ENCODE measurements at places on chromosomes 3 and 15. TPM values are rescaled to one million over a fixed set of nuclear protein-coding genes. Genes with fewer than 3 reads are reported as not detected.

GOLGA8T gene
- not detected for total RNA-seq

GP5 gene
- total RNA-seq = 0.03 TPM

LRRC15 gene
- not detected for total RNA-seq

CILP gene
- 0.22 TPM for total RNA-seq

MELTF gene
- 4.2 TPM for total RNA-seq

DNA sequence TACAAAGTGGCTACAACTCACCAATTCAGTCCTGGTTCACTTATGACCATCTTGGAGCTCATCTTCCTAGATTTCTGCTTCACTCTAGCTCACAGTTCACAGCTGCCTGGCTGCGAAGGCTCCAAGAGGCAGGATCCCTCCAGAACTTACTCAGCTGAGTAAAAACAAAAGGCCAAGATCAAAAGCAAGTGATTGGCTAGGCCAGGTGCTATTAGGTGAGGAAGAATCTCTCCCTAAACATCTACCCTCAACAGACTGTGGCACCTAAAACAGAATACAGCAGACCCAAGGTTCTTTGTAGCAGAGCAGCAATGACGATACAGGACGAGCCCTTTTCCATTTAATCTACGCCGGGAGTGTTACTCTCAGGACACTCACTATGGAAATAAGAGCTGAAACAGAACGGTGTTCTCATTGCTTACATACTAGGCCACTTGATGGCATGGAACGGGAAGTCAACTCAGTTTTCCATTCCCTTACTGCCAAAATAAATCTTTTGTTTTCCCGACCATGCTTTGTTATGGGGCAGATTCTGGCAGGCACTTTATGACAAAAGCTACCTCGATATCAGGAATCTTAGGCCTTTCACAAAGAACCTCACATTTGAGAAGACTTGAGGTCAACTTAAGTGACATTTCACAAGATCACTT lies 901 bp downstream of the ICE2 start:
- peaks cover 11% of the 10 kb centered on the region for H3K36me3 ChIP-seq
- DNase-seq = peak; percentile 9
- peak overlapping the region; percentile 82 for H3K4me3 ChIP-seq

DNA sequence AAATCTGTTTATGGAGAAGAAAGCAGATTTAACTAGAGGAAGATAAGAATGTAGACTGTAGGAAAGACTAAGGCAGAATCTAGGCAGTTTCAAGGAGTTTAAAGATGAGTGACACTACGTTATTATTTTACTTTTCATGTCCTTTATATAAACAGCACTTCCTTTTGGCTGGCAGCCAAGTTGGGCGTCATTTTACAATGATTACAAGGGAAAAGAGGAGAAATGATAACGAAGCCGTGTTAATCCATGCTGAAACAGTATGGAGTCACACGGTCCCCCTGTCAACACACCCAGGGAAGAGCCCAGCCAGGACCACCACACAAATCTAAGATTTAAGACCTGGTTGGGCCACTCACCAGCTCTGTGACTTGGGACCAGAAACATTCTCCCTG lies 83.7 kb upstream of the NEO1 start:
- DNase-seq = no peak
- H3K27ac ChIP-seq = no peak overlapping the region
- no peaks in the 10 kb centered on the region for H3K4me1 ChIP-seq
- no peaks in the 10 kb centered on the region for H3K36me3 ChIP-seq

GRCh38 chr3:100968932-100969906 lies 24.0 kb downstream of the ABI3BP start:
- H3K4me1 ChIP-seq = no peaks in the 10 kb centered on the region
- no peak for DNase-seq
- H3K27me3 ChIP-seq = no peaks in the 10 kb centered on the region
- no peak overlapping the region for H3K27ac ChIP-seq
- no peaks in the 10 kb centered on the region for H3K36me3 ChIP-seq

- no peak for DNase-seq
- peaks cover 7% of the 10 kb centered on the region for H3K4me1 ChIP-seq
- no peak overlapping the region for H3K4me3 ChIP-seq
- no peaks in the 10 kb centered on the region for H3K27me3 ChIP-seq
These were observed 6.0 kb upstream of the PSMD6 start for GRCh38 chr3:64029287-64029686.

GRCh38 chr15:76391309-76391708 lies 54.7 kb downstream of the ISL2 start:
- H3K4me1 ChIP-seq = peaks cover 7% of the 10 kb centered on the region
- no peaks in the 10 kb centered on the region for H3K36me3 ChIP-seq
- no peak overlapping the region for H3K4me3 ChIP-seq
- no peaks in the 10 kb centered on the region for H3K27me3 ChIP-seq
- H3K27ac ChIP-seq = no peak overlapping the region

GRCh38 chr3:191882289-191882688 lies 421.3 kb downstream of the PYDC2 start:
- no peak overlapping the region for H3K27ac ChIP-seq
- no peaks in the 10 kb centered on the region for H3K4me1 ChIP-seq

GRCh38 chr15:77034695-77035489 lies 36.0 kb downstream of the TSPAN3 start:
- no peak overlapping the region for H3K4me3 ChIP-seq
- DNase-seq = peak; percentile 61
- peaks cover 31% of the 10 kb centered on the region for H3K4me1 ChIP-seq
- H3K27me3 ChIP-seq = no peaks in the 10 kb centered on the region

DNA sequence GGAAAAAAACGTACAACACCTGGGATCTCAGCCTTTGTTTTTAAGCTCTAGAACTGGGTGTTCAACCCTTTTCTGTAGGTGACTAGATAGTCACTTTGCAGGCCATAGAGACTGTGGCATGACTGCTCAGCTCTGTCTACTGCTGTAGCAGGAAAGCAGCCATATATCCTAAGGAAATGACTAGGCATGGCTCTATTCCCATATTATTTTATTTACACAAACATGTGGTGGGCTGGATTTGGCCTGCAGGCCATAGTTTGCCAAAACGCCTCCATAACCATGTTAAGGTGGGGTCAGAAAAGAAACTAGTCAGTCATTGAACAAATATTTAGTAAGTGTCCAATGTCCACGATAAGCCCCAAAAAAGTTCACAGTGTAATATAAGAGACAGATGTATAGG lies 452.5 kb downstream of the MCTP2 start:
- H3K27me3 ChIP-seq = no peaks in the 10 kb centered on the region
- no peaks in the 10 kb centered on the region for H3K36me3 ChIP-seq
- no peak overlapping the region for H3K27ac ChIP-seq
- H3K4me1 ChIP-seq = no peaks in the 10 kb centered on the region
- no peak for DNase-seq

GRCh38 chr3:15633159-15633558 lies 31.6 kb downstream of the BTD start:
- no peaks in the 10 kb centered on the region for H3K27me3 ChIP-seq
- H3K27ac ChIP-seq = no peak overlapping the region
- DNase-seq = peak; percentile 25
- H3K4me1 ChIP-seq = peaks cover 13% of the 10 kb centered on the region

DNA sequence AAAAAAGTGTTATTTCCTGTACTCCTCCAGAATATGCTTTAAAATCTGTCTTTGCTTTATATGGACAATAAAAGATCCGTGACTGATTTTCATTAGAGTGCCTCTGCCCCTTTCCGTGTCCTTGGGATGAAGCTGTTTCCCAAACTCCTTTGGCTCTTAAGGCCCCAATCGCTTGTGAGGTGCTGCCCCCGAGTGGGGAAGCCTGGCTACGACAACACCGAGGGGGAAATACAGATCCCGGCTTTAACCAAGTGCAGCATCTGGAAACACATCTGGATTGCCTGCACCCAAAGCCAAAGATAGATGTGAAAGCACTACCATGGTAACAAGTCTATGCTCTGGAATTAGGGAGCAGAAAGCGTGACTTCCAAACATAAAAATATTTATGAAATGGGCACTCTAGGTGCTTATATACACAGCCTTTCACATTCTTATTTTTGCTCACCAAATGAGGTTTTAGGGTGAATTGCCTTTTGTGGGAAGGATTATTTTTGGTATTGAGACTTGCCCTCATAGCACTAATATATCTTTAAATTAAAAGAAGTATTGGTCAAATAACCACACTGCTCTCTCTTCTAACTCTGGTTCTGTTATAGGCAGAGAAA lies 40.6 kb upstream of the ADCY5 start:
- no peaks in the 10 kb centered on the region for H3K36me3 ChIP-seq
- peak; percentile 79 for DNase-seq

DNA sequence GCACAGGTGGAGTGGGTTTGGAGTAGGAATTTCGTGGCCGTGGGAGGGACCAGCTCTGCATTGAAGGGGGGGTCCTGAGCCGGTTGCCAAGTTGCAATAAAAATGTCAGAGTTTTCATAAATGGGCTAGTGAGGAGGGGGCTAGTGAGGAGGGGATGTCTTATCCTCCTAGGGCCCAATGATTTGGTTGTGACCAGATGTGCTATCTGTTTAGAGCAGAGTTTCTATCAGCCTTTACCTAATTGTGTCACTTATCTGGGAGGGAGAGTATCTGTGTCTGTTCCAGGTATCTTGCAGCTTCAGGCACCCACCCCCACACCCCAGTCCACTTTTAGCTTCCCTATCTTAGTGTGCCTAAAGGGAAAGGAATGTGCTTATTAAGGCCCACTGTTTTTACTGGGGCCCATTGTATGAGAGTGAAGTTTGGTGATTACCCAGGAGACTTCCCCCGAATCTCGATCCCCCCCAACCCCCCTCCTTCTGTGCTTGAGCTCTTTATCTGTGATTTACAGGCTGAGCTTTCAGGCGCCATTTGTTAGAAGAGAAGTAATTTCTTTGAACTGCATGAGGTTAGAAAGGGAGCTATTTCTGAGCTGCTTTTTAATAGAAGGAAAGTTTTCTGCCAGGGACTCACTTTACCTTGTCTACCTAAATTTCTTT lies 42.6 kb downstream of the PPCDC start:
- no peak overlapping the region for H3K4me3 ChIP-seq
- no peaks in the 10 kb centered on the region for H3K4me1 ChIP-seq
- no peaks in the 10 kb centered on the region for H3K36me3 ChIP-seq
- no peaks in the 10 kb centered on the region for H3K27me3 ChIP-seq
- H3K27ac ChIP-seq = no peak overlapping the region
- no peak for DNase-seq

DNA sequence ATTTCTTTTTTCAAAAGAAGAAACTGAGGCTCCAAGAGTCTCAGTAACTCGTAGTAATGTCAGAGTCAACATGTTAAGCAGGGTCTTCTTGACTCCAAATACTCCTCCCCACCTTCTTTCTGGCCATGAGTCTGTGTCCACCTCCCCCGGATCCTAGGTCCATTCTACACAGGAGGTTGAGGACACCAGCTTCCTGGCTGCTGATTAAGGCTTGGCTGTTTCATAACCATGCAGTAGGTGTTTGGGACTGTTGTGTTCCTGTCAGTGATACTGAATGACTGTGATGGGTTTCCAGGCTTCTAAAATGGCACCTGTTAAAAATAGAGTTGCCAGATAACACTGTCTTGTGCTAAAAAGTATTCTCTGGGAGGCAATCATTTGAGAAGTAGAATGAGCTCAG lies 130.8 kb upstream of the IL12A start:
- no peaks in the 10 kb centered on the region for H3K36me3 ChIP-seq
- H3K27ac ChIP-seq = no peak overlapping the region
- H3K27me3 ChIP-seq = no peaks in the 10 kb centered on the region

GRCh38 chr3:179046497-179047353 lies 24.9 kb downstream of the ZMAT3 start:
- no peak for DNase-seq
- H3K27ac ChIP-seq = no peak overlapping the region
- H3K36me3 ChIP-seq = no peaks in the 10 kb centered on the region
- H3K4me1 ChIP-seq = no peaks in the 10 kb centered on the region
- H3K4me3 ChIP-seq = no peak overlapping the region
- H3K27me3 ChIP-seq = no peaks in the 10 kb centered on the region

DNA sequence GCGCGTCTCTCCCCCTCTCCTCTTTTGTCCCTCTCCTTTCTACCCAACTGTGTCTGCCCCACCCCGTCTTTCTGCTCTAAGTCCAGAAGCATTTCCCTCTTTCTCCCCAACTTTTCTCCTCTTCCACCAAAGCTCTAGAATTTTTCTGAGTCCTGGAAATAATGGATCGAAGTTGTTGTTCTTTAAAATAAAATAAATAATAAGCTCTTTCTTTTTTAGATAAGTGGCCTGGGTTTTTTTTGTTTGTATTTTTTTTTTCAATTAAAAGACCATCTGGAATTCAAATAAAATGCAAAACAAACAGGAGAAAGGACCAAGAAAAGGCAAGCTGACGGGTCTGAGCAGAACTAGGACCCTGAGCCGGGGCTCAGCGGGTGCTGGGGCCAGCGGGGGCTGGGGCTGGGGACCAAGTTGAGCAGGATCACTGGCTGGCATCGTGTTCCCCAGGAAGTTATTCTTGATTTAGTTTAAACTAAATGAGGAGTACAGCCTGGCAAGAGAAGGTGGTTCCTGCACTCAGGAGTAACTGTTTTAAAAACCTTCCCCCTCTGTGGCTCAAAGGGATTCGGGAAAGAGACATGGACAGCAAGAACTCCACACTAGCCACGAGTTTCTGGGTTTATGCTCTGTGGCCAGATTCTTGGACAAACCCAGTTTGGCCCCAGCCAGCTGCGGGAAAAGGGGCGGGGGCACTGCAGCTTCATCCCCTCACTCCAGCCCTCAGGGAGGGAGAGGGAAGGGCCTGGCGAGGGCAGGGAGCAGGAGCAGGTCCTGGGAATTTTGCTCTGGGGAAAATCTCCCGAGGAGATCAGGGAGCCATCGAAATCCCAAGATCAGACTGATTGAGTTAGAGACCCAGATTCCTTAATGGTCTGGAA lies 8.4 kb downstream of the GATA2 start:
- H3K27me3 ChIP-seq = peaks cover 100% of the 10 kb centered on the region
- H3K4me3 ChIP-seq = peak overlapping the region; percentile 11
- no peaks in the 10 kb centered on the region for H3K36me3 ChIP-seq

- no peak for DNase-seq
- H3K27ac ChIP-seq = no peak overlapping the region
- no peak overlapping the region for H3K4me3 ChIP-seq
- no peaks in the 10 kb centered on the region for H3K4me1 ChIP-seq
- no peaks in the 10 kb centered on the region for H3K36me3 ChIP-seq
These were observed 85.1 kb upstream of the ZBTB20 start for GRCh38 chr3:115232167-115232566.

- no peaks in the 10 kb centered on the region for H3K27me3 ChIP-seq
- no peak overlapping the region for H3K27ac ChIP-seq
- H3K4me1 ChIP-seq = peaks cover 10% of the 10 kb centered on the region
- no peak for DNase-seq
- peak overlapping the region; percentile 85 for H3K4me3 ChIP-seq
These were observed 888 bp downstream of the TMOD3 start for GRCh38 chr15:51830276-51830806.

Measured in neural progenitor cell (in vitro differentiated cells).